ENCODE measurements at places on chromosomes 11 and 22. TPM values are rescaled to one million over a fixed set of nuclear protein-coding genes. Genes with fewer than 3 reads are reported as not detected.
A peak's percentile ranks its signal among the peaks of the same experiment; 100 is the strongest.

The GPR83 gene
- total RNA-seq, result under 0.01 TPM

GRCh38 chr22:35154937-35155387 lies 89.0 kb downstream of the ISX start:
- no peak overlapping the region for H3K27ac ChIP-seq
- no peaks in the 10 kb centered on the region for H3K36me3 ChIP-seq
- H3K4me1 ChIP-seq, result no peaks in the 10 kb centered on the region
- H3K4me3 ChIP-seq, result no peak overlapping the region

GRCh38 chr11:72576661-72577060 lies 97.6 kb downstream of the PDE2A start:
- 0 out of 2 replicates have a peak, but pooled peaks cover 1% of the 10 kb centered on the region for H3K4me1 ChIP-seq
- no peak overlapping the region for H3K4me3 ChIP-seq
- peaks cover 46% of the 10 kb centered on the region for H3K27me3 ChIP-seq
- H3K27ac ChIP-seq, result no peak overlapping the region

DNA sequence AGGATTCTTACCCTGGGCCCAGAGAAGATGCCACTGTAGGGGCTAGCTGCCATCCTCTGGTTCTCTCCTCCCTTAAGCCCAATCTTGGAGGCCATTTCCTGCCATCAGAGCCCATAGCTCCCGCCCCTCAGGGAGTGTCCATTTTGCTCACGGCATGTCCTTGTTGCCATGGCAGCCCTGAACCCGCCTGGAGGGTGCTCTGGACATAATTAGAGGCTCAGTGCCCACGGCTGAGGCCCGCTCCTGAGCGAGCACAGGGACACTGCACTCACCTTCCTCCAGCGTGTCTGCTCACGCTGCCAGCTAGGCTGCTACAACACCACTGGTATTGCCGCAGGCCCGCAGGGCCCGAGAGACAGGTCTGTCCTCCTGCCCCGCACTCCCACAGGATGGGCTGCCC lies 11.1 kb upstream of the SUSD2 start:
- peaks cover 2% of the 10 kb centered on the region for H3K4me1 ChIP-seq
- peaks cover 73% of the 10 kb centered on the region for H3K36me3 ChIP-seq
- H3K27ac ChIP-seq, result no peak overlapping the region
- H3K4me3 ChIP-seq, result no peak overlapping the region
- DNase-seq, result no peak

GRCh38 chr11:68764746-68765145 lies 13.4 kb upstream of the TESMIN start:
- H3K27me3 ChIP-seq, result no peaks in the 10 kb centered on the region
- no peak overlapping the region for H3K27ac ChIP-seq
- H3K36me3 ChIP-seq, result peaks cover 36% of the 10 kb centered on the region
- DNase-seq, result no peak
- no peaks in the 10 kb centered on the region for H3K4me1 ChIP-seq
- no peak overlapping the region for H3K4me3 ChIP-seq

DNA sequence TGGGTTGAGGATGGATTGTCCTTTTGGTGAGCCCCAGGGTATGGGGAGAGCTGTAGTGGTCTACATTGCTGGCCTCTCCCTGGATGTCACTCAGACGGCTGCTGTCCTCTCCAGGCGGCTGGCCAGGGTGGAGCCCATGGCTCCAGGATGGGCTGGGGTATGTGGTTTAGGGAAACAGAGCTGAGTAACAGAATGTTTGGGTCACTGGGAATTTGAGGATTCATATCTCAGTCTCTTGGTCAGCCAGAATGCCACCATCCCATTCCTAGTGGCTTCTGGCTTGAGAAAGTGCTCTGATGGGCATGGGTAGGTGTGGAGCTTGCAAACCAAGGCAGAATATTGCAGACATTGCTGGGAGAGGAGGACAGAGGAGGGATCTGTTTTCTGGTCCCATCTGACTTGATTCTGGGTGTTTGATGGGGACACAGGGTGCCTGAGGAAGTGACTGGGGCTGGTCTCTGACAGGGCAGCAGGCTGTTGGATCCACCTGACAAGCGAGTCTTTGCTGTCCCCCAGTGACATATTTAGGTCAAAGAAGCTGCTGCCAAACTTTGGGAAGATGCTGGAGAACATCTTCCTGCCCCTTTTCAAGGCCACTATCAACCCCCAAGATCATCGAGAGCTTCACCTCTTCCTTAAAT lies 41.4 kb downstream of the AMPD3 start:
- no peak overlapping the region for H3K4me3 ChIP-seq
- H3K36me3 ChIP-seq, result peaks cover 67% of the 10 kb centered on the region
- H3K4me1 ChIP-seq, result peaks cover 7% of the 10 kb centered on the region
- no peaks in the 10 kb centered on the region for H3K27me3 ChIP-seq
- no peak for DNase-seq

DNA sequence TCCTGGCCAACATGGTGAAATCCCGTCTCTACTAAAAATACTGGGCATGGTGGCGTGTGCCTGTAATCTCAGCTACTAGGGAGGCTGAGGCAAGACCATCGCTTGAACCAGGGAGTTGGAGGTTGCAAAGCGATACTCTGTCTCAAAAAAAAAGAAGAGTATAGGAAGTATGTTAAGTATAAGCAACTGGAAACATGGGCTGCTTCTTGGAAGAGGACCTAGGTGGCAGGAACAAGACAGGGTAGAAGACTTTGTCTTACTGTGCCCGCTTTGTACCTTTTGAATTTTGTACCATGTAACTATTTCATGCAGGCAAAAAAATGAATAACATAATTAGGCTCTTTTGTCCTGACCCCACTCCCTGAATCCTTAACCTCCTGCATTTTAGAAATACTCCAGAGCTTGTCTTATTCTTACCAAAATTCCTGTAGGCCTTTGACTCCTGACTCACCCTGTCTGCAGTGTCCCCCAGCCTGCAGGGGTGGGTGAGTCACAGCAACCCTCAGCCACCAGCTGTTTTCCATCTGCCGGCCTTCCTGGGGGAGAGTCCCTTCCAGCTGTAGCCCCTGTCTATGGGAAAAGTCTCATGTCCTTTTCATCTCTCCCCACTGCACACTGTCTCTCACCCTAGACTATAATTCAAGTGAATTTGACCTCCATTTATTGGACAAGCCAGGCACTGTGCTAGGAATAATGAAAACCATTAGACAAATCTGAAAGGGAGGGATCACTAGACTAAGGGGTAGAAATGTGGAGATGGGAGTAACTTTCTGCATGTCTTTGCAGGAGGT lies 41.8 kb downstream of the TXN2 start:
- H3K4me3 ChIP-seq, result no peak overlapping the region
- peak overlapping the region; percentile 76 for H3K27ac ChIP-seq
- no peaks in the 10 kb centered on the region for H3K27me3 ChIP-seq
- H3K36me3 ChIP-seq, result no peaks in the 10 kb centered on the region

DNA sequence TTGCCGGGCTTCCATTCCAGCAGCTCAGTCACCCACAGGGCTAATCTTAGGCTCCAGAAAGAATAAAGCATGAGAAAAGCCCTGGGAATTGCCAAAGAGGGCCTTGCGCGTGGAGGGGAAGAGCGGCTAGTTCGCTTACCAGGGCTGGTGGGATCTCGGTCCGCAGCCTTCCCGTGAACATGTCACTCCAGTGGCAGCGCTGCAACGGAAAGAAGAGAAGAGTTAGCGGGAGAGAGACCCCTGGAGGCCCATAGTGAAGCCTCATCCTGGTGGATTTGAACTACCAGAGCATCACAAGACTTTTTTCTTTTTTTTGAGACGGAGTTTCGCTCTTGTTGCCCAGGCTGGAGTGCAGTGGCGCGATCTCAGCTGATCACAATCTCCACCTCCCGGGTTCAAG lies 18.0 kb downstream of the RANGAP1 start:
- no peaks in the 10 kb centered on the region for H3K27me3 ChIP-seq
- no peak for DNase-seq
- H3K4me3 ChIP-seq, result no peak overlapping the region
- no peaks in the 10 kb centered on the region for H3K4me1 ChIP-seq
